Activated T-helper 1 cell treated with anti-CD3 and anti-CD28 coated beads, Interleukin-2, amount 50 U/mL, for 16 hours (primary cell): ENCODE measurements at places on chromosomes 1 and 21.

GRCh38 chr1:204261746-204262505, 48.1 kb upstream of the GOLT1A start:
- DNase-seq: no peak

DNA sequence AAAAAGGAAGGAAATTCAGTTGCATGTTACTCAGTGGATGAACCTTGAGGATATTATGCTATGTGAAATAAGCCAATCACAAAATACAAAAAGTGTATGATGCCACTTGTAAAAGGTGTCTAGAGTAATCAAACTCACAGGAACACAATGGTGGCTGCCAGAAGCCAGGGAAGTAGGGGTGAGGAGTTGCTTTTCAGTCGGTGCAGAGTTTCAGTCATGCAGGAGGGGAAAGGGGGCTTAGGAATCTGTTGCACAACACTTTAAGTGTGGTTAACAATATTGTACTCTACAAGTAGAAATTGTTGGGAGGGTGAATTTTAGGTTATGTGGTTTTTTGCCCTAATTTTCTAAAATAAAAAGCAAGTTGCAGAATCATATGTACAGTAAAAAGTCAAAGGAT, 184.2 kb upstream of the RAB4A start:
- no peak for DNase-seq

GRCh38 chr1:162992945-162993344, 76.2 kb upstream of the RGS4 start:
- DNase-seq: no peak

GRCh38 chr1:246086191-246086590, 420.9 kb downstream of the SMYD3 start:
- DNase-seq: no peak

DNA sequence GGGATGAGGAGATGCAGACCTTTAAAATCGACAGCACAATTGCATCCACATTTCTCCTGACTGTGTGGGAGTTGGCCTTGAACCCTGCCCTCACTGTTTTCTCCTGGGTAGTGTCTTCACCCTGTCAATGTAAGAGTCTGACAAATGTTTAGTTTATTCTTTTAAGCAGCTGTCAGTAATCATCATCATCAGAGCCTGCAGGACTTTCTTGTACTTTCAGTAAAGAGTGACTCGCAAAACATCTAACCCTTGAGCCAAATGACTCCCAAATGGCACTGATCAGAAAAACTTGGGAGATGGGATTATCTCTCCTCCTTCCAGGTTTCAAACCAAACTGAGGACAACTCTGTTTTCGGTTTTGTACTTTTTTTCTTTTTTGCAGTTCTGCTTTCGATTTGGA, 460.2 kb downstream of the KIF26B start:
- no peak for DNase-seq

DNA sequence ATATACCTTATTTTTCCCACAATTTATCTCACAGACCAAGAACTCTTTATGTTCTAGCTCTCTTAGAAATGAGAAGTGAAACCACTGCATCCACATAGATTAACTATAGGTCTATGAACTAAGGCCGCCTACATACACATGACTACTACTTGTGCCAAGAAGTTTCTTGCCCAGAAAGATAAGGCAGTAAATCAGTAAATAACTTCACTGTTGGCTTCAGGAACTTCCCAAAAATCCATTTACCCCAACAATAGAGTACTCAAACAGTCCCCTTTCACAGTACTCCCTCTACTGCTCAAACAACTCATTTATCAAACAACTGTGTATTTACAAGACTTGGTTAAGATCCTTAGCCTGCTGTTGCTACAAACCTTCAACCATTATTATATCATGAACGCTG, 96.5 kb downstream of the NME7 start:
- no peak for DNase-seq

DNA sequence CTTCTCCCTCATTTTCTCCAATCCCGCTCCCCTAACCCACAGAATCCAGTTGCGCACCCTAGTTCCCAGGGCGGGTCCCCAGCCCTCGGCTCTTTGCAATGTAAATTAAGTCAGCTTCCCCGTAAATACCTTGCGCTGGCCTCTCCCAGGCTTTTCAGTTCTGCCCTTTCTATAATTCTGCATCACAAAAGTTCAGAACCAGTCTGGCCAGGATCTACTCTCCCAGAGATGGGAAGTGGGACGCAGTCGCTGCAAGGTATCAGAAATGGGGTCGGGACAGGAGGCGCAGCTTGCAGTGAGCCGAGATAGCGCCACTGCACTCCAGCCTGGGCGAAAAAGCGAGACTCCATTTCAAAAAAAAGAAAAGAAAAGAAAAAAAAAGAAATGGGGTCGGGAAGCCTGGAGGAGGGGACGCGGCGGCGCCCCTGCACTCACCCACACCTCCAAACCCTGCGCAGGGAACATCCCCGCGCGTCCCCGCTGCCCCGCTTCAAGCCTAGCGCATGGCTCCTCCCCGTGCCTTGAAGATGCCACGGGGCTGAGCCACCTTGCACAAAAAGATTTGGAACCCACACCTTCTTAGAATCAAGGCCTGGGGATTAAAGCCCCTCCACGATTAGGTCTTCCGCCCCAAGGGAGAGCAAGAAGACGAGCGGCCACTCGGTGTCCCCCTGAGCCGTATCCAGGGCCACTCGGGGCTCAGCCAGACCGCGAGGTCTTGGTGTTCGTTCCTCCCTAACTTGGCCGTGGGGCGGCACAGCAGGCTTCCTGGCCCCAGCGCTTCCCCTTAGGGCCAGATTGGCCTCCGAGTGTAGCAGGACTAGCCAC, 27.2 kb upstream of the ITLN2 start:
- no peak for DNase-seq

DNA sequence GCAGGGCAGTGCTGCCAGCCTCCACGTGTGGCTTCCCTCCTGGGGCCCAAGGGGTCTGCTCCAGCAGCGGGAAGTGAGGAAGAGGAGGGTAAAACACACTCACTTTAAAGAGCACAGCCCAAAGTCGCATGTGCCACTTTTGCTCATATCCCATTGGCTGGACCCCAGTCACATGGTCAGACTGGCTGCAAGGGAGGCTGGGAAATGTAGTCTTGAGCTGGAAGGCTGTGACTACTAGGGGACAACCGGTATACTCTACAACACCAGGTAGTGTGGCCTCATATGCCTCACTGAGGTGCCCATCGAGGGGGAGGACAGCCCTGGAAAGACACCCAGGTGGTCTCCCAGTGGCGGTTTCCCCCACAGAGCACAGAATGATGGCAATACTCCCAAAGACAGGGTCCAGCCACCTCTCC, 45.2 kb downstream of the CAMK2N1 start:
- DNase-seq: no peak

- no peak for DNase-seq
Observed at GRCh38 chr1:219027146-219027673, 146.5 kb upstream of the LYPLAL1 start.

DNA sequence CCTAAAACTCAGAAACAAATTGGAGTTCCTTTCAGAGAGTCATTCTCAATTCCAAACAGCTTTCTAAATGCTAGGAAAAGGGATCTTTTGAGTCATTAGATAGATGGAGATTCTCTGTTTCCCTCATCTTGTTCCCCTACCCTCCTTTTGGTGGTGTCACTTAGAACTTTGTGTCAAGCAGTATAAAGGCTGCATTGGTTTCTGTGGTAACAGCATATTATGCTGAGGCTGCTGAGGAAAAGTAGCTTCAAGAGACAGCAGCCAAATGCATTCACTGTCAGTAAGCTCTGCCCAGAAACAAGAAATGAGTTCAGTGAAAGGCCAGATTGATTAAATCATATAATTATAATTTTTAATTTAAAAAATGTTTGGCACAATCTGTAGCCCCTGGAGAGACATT, 144.1 kb downstream of the LRRC40 start:
- no peak for DNase-seq

GRCh38 chr1:55171694-55172093, 43.5 kb downstream of the USP24 start:
- no peak for DNase-seq

- DNase-seq: no peak
Observed at GRCh38 chr1:42966688-42967612, 8.3 kb upstream of the SLC2A1 start.

DNA sequence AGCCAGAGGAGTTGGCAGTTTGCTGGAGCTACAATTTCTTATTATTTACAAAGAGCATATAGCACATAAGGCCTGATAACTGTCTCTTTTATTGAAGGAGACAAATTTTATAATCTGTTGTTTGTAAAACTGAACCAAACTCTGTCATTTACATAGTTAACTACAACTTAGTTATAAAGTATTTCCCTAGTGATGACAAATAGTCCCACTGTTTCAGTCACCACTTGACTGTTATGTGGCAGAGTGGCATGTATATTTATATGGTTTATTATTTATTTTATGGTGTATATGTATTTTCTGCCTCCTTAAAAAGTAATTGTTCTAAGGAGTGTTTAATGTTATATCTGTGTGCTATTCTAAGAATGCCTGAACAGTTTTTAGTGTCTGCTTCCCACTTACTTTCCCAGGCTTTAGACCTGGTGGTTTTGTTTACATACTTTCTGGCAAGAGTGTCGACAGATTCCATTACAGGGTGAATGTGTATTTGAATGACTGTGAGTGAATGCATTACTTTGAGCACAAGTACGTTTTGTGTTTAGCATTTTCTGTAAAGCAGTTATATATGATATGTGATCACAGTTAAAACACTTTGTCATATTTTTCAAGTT, 10.0 kb downstream of the TSEN15 start:
- no peak for DNase-seq

- DNase-seq: no peak
Observed at GRCh38 chr1:17605582-17606344, 66.3 kb downstream of the ARHGEF10L start.

GRCh38 chr1:150006881-150007421, 3.6 kb downstream of the OTUD7B start:
- no peak for DNase-seq

- DNase-seq: no peak
Observed at GRCh38 chr21:44354775-44355771, 1.7 kb downstream of the TRPM2 start.

DNA sequence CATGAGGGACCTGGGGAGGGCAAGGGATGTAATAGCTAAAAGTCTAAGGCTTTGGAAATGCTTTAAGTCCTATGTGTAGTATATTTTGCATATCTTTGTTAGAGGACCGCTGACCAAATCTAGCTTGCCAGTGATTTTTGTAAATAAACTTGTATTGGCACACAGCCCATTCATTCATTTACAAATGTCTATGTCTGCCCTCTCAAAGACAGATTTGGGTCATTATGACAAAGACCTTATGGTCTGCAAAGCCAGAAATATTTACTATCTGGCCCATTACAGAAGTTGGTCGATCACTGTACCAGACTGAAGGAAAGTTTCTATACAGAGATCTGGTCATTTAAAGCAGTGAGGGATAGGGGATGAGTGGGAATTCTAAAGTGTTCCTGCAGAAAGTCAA, 120.1 kb upstream of the RAVER2 start:
- no peak for DNase-seq

DNA sequence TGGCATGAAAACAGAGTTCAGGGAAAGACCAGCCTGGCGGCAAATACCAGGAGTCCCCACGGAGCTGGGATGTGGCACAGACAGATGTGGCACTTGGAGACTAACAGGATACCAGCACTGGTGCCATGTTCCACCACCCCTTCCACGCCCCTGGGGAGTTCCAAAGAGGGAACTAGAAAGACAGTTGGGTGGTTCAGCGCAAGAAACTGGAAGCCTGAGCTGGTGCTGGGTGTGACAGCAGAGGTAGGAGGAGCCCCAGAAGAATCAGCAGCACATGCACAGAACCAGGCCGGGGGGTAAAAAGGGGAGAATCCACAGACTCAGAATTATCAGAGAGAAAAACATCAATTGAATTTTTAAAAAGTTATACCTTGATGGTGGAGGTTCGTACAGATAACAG, 22.4 kb downstream of the DDX20 start:
- DNase-seq: no peak

GRCh38 chr1:15094056-15094455, 59.5 kb upstream of the TMEM51 start:
- no peak for DNase-seq

- DNase-seq: no peak
Observed at GRCh38 chr1:116933606-116934515, 24.1 kb downstream of the PTGFRN start.

- DNase-seq: no peak
Observed at GRCh38 chr21:37575580-37575979, 209.0 kb downstream of the DYRK1A start.

DNA sequence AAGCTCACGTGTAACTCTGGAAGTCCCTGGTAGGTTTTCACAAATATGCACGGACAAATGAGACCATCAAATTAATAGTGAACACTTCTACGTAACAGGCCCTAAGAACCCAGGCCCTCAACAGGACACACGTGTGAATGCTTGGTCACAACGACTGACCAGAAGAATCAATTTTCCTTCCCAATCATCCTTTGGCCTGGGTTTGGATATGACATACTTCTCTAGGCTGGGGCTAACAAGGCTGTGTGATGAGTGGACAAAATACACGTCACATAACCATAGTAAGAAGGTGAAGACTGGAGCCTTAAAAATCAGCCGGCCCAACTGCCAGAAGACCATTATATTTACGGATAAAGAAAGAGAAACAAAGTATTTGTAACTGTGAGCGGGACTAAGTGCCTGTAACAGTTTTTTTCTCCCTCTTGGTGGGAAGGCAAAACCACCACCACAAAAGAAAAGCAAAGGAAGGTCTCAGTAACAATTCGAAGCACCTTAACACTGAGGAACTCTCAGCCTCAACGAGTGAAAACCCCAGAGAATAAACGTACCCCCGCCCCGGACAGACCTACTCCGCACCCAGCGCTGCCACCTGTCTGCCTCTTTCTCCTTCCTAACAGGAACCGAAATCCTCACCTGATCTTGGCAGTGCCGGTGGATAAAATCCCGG, 450 bp downstream of the SDE2 start:
- DNase-seq: no peak

- no peak for DNase-seq
Observed at GRCh38 chr1:219629296-219629880, 16.5 kb upstream of the ZC3H11B start.

GRCh38 chr1:29688471-29689365, 452.4 kb downstream of the PTPRU start:
- DNase-seq: no peak

DNA sequence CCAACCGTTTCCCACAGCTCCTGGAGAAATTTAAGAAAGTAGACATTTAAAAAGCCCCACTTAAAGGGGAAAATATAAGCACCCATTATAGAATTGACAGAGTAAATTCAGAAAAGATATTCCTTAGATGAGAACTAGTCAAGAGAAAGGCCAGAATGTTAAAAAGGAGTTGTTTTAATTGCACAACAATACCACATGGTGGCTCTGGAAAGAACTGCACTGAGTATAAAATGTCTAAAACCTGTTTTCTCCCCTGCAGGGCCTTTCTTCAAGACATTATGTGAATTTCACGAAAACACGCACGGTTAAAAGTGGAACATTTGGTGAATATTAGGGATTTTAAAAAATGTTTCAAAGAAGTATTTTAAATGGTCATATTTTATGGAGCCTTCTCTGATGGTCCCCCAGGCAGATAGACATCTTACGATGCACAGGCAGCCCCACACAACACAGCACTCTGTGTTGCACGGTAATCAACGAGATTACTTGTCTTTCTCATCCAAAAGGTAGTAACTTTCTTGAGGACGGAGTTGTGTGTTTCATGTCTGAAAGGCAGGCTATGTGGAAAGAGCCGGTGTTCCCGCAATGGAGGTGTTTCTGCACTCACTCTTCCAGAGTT, 101.9 kb downstream of the PRRX1 start:
- no peak for DNase-seq

- DNase-seq: no peak
Observed at GRCh38 chr1:18954270-18955071, 2.0 kb downstream of the IFFO2 start.
